ENCODE measurements at places on chromosomes 2 and 18.

GRCh38 chr2:184644685-184645084, 46.4 kb downstream of the ZNF804A start:
- DNase-seq = no peak

GRCh38 chr2:129548880-129549279, 430.6 kb upstream of the RAB6C start:
- DNase-seq = no peak

DNA sequence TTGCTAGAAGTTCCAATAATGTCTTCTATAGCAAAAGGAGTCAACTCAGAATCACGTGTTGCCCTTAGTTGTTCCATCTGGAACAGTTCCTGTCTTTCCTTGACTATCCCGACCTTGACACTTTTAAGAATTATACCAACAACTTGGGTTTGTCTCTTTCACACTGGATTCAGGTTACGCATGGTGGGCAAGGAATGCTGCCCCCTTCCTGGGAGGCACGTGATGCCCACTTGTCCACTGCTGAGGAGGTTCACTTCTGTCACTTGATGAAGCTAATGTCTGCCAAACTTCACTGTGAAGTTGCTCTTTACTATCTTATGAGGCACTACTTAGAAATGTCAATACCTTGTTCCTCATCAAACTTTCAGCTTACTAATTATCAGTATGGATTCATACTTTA, 5.3 kb downstream of the COX5B start:
- no peak for DNase-seq

DNA sequence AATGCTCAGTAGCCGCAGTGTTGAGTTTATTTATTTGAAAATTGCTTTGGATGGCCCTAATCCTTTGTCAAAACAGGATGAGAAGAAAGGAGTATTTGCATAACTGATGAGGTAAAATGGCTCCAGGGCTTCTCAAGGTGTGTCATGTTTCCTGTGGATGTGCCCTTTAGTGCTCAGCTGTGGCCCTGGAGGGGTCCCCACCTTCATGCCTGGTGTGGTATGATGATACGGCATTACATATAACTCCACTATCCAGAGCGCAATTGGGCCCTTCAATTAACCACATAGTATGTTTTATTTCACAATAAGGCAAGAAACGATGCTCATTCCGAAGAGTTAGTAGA, 39.8 kb upstream of the TMEM178A start:
- DNase-seq = no peak
